ENCODE measurements at places on chromosomes 3 and 15.

- no peak for DNase-seq
Measured at GRCh38 chr3:10981961-10982360, 10.6 kb upstream of the SLC6A1 start.

DNA sequence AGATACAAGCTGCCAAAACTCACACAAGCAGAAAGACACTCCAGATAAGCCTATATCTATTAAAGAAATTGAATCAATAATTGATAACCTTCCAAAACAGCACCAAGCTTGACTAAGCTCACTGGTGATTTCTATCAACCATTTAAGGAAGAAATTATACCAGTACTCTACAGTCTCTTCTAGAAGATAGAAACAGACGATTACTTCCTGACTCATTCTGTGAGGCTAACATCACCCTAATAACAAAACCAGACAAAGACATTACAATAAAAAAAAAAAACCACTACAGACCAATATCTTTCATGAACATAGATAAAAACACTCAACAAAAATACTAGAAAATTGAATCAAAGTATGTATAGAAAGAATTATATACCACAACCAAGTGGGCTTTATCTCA, 20.2 kb downstream of the CHDH start:
- DNase-seq, result no peak

- no peak for DNase-seq
Measured at GRCh38 chr3:147797095-147797494, 387.9 kb downstream of the ZIC1 start.

- DNase-seq, result no peak
Measured at GRCh38 chr3:150145659-150146058, 175.0 kb upstream of the PFN2 start.

GRCh38 chr3:23592961-23593931, 212.5 kb upstream of the UBE2E1 start:
- no peak for DNase-seq

- DNase-seq, result no peak
Measured at GRCh38 chr15:43212299-43212698, 8.5 kb downstream of the EPB42 start.
